OCI-M1 (cell line): ENCODE measurements at places on chromosomes 5 and 9.

GRCh38 chr9:116713271-116713670, 26.2 kb downstream of the TRIM32 start:
- no peak for DNase-seq

DNA sequence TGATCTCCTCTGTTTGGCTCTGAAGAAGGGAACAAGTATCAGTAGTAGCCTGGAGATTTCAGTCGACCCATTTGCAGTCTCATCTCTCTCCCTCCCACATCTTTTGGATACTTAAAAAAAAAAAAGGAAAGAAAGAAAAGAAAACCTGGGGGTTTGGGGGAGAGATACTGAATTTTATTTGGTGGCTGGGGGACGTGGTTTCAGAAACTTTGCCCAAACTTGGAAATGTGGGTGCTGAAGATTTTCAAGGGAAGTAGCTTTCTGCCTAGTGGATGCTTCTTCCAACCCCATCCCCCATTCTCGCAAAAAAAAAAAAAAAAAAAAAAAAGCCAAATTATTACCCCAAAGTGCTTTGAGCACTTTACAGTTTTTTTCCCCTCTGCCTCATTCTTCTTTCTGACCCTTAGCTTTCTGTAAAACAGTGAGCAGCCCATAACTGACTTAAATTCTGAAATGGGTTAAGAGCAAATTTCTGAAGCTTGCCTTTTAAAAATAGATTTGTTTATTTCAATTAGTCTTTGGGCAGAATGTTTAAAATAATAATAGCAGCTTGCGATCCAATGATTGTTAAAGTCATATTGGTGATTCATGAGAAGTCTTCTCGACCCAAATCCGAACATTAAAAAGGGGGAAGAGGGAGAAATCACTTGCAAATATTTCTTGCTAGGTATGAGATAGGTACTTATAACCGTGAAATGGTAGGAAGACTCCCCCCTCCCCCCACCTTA, 894 bp downstream of the FST start:
- DNase-seq = peak; percentile 60

DNA sequence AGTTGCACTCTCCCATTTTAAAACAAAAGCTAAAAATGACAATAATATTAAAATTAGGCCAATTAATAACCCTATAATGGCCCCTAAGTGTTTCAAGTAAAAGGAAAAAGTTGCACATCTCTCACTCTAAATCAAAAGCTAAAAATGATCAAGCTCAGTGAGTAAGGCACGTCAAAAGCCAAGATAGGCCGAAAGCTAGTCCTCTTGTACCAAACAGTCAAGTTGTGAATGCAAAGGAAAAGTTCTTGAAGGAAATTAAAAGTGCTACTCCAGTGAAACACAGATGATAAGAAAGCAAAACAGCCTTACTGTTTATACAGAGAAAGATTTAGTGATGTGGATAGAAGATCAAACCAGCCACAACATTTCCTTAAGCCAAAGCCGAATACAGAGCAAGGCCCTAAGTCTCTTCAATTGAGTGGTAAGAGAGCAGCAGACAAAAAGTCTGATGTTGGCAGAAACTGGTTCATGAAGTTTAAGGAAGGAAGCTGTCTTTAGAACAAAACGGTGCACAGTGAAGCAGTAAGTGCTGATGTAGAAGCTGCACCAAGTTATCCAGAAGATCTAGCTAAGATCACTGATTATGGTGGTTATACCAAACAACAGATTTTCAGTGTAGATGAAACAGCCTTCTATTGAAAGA, 144.1 kb upstream of the ACOT12 start:
- no peak for DNase-seq

GRCh38 chr9:4346131-4346530, 46.3 kb upstream of the GLIS3 start:
- no peak for DNase-seq

DNA sequence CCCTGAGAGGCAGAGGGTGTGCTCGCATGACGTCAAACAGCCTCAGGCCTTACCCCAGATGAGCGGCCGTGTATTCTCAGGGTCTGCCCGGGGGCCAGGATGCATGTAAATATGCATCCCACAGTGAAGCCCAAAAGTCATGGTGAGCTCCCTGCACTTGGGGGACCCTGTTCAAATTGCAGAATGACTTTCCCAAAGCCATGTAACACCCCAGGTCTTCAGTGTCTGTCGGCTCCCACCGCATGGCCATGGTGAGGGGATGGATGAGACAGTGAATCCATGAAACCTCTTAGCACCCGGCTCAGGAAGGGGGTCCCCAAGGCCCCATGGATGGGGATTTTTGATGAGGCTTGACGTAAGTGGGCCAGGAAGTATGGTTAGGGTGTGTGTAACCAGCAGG, 9.3 kb upstream of the COL5A1 start:
- no peak for DNase-seq

GRCh38 chr9:134650431-134651190, 9.0 kb downstream of the COL5A1 start:
- DNase-seq = no peak

GRCh38 chr5:102918986-102919610, 164.0 kb downstream of the PAM start:
- no peak for DNase-seq

- peak; percentile 52 for DNase-seq
Observed at GRCh38 chr5:140038373-140038957, 4.6 kb downstream of the NRG2 start.

DNA sequence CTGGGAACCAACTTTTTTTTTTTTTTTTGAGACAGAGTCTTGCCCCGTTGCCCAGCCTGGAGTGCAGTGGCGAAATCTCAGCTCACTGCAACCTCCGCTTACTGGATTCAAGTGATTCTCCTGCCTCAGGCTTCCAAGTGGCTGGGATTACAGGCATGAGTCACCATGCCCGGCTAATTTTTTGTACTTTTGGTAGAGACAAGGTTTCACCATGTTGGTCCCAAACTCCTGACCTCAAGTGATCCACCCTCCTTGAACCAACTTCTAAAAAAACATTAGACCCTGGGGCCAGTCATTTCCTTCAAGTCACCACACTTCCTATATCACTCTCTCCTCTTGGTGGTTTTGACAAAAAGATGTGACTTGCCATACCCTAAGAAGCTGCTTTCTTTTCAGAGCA, 10.9 kb upstream of the SHROOM1 start:
- DNase-seq = no peak

DNA sequence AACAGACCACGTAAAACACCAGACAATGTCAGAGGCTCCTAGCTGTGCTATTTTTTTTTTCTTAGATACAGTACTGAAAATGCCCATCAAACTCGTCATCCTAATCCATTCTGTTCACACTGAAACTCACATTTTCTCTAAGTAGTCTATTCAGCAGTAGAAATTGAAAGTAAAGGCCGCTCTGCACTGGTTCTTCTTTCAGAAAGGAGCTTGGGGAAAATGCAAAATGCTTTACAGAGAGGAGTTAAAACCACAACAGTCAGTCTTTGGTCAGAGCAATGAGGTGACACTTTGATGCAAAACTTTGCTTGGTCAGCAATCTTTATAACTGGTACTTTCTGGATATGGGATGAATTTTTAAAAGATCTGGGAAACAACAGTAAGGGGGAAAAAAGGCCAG, 43.8 kb upstream of the SUSD1 start:
- DNase-seq = peak; percentile 25

DNA sequence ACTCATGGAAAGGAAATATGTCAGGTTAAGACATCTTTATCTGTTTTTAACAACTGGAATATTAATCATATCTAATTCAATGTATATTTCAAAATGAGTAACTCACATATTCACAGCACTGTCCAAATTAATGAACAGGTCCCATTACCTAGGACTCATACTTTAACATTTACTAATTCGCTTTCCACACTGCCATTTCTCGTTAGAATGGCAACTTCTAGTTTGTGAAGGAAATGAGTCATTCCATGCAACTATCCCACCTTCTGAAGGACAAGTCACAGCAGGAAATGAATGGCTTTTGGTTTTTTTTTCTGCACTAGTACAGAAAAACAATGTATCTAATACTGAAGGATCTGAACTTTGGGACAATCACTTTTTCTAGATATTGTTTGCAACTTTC, 24.6 kb upstream of the IFNK start:
- peak; percentile 48 for DNase-seq

DNA sequence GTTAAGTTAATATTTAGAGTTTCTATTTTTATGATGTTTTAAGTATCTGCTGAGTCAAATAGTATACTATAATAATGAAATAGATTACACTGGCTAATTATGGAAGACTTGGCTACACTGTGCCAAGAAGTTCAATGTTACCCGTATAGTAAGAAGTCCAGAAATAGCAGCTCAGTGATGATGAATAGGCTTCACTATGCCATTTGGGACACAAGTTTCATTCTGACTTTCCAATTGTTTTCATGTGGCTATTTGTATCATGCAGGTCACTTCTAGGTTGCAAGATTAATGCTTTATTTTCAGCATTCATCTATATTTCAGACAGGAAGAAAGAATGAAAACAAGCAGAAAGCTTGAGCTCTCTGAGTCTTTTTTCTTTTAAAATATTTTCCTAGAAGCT, 194.5 kb upstream of the RIOK2 start:
- DNase-seq = no peak

DNA sequence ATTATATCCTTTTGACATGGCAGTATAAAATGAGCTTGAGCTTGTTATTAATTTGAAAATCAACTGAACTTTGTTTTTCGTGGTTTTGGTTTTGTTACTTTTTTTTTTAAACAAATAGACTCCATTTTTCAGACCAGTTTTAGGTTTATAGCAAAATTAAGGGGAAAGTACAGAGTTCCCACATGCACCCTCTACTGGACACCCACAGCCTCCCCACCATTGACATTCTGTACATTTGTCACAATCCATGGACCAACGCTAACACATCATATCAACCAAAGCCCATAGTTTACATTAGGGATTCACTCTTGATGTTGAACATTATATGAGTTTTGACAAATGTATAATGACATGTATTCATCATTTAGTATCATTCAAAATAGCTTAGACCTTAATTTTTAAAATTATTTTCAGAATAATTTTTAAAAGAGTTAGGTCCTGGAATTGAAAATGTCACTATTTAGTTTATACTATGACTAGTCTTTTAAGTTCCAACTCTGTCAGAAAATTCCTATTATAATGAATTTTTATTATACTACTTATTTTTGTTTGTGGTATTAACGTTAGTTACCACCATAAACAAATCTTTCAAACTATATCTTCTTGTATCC, 35.3 kb upstream of the JMY start:
- peak; percentile 67 for DNase-seq
